ENCODE measurements at places on chromosomes 4 and X.

DNA sequence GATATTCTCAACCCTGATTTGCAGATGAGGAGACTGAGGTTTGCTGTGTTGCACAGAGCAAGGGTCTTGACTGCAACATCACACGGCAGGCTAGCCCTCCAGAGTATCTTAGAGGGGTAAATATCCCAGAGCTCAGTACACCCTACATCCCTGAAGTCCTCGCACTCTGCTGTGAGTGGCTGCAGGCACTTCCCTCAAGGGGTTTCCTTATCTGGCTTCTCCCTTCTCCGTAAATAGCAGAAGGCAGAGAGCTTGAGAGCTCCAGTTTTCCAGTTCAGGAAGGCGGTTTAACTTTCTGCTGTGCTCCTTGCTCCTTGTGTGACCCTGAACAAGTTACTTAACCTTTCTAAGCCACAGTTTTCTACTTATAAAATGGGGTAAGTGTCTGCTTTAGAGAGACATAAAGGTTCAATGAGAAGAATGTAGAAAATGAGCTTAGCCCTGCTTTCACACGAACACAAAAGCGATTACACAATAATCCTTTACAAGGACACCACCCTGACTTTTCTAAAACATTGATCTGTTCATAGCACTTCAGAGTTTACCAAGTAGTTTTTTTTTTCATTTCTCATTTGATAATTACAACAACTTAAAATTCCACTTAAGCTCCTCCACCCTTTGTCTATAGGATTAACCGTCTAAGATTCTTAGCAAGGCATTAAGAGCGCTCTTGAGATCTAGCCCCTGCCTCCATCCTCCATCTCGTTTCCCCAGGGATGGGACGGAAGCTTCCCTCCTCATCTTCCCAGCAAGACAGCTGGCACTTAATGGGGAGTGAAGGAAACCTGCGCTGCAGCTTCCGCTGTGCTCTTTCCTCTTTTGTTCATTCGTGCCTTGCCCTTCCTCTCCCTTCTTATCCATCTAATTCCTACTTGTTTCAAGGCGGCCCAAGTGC, 68.4 kb downstream of the TAPT1 start:
- no peak for DNase-seq

DNA sequence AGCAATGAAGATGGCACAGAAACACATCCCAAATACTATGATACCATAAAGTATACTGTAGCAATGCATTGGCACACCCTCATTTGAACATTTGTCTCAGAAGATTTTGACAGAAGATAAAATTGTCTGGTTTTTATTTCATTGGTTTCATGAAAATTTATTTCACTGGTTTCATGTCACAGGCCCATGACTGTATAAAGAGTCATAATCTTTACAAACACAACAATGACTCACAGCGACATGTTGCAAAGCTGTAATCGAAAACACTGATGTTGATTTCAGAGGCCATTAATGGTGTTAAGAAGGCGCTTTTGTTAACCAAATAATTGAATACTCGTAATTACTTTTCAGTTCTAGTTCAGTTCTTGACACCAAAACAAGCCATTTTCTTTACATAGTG, 8.1 kb upstream of the DTHD1 start:
- no peak for DNase-seq

DNA sequence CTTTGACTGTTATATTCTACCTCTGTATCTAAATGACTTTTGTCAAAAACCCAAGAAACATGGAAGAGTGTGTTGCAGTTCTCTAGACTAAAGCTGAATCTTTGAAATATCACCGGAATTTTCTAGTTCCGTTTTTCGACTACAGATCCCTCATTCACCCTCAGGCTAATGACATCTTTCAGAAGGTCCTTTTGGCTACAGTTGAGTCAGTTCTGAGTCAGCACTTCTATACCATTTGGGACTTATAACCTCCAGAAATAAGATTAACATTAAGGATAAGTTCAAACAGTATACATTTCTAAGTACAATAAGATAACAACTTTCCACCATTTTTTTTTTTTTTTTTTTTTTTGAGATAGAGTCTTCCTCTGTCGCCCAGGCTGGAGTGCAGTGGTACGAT, 331.0 kb upstream of the CPXCR1 start:
- no peak for DNase-seq

DNA sequence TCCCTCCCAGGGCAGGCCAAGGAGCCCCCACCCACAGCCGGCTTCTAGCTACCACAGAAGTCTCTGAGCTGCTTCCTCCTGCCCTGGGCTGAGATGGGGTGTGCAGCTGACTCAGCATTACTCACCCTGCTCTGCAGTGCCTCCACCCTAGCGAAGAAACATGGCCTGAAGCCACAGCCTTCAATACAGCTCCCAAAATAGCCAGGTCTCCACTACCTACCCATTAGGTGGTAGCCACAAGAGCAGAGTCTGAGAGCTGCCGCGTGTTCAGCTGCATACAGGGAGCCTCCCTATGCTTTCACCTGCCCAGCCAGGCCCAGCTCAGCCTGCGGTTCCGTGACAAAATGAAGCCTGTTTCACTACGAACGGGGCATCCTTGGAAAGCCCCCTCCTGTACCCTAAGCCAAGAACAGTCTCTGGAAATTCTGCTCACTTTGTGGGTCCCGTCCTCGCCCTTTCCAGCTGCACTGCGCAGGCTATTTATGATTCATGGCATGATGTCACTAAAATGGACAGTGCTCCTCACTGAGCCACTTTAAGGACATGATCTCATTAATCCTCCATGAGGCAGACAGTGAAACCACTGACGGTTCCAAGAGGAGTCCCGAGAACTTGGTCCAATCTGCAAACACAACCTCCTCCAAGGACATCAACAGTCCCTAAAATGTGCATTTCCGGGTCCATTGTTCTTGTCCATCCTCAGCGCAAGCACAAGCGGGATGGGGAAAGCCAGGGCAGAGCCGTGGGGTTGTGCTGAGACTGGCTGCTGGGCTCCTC, 20.2 kb downstream of the WDR1 start:
- DNase-seq, result no peak

DNA sequence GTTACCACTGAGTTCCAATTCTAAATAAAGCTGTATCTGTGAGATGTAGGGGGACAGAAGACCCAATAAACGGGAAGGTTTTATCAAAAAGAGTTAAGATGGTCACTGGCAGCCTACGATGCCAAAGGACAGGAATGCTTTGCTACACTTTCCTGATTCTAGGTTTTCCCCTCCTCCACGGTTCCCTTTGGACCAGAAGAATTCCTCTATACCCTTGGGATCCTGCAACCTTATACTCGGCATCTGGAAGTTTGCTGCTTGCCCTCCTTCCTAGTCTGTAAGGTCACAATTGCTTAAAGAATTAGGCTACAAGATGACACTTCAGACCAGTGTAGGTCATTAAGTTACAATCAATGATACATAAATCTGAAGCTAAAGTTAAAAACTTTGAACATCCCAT, 64.3 kb downstream of the SCML2 start:
- no peak for DNase-seq

DNA sequence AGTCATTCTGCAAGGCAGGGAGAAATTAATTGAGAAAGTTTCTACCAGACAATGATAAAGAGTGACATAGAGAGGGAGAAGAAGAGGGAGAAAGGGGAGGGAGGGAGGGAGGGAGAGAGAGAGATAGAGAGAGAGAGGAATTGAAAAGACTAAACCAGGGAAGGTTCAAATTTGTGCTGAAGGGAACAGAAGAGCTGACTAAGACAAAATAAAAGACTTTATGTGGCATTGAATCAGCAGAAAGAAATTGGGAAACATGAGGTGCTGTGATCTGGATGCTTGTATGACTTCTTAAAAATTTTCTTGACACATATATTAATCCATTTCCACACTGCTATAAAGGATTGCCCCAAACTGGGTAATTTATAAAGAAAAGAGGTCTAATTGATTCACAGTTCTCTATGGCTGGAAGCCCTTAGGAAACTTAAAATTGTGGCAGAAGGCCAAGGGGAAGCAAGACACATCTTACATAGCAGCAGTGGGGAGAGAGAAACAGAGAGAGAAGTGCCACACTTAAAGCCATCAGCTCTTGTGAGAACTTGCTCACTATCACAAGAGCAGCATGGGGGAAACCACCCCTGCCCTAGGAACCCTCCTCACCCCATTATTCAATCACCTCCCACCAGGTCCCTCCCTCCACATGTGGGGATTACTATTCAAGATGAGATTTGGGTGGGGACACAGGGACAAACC, 13.5 kb upstream of the CXCL6 start:
- no peak for DNase-seq

Data from cerebellar nuclear complex (tissue), 1 donor.